Mesothelial cell of epicardium (in vitro differentiated cells): ENCODE measurements at places on chromosomes 3 and 15.

DNA sequence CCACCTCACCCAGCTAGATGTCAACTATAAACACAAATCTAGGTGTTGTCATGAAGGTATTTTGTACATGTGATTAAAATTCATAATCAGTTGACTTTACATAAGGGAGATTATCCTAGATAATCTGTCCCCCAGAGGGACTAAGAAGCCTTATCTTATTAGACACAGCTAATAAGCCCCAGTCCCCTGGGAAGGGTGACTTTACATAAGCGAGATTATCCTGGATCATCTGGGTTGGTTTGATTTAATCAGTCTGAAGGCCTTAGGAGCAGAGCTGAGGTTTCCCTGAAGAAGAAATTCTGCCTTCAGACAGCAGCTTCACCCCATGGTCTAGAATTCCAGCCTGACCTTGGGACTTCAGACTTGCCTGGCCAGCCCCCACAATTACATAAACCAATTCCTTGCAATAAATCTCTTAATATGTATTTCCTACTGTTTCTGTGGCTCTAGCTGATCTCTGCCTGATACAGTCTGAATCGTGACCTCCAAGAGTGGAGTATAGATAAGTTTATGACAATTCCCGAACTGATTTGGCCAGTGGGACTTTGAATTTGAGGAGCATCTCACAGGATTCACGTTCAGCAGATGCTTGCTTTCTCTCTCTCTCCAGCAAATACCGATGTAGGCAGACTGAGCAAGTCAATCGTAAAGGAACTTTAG is 66.5 kb downstream of the MRPL46 start:
- DNase-seq: no peak

- no peak for DNase-seq
Observed at GRCh38 chr3:45534632-45535031, 59.9 kb upstream of the LIMD1 start.

DNA sequence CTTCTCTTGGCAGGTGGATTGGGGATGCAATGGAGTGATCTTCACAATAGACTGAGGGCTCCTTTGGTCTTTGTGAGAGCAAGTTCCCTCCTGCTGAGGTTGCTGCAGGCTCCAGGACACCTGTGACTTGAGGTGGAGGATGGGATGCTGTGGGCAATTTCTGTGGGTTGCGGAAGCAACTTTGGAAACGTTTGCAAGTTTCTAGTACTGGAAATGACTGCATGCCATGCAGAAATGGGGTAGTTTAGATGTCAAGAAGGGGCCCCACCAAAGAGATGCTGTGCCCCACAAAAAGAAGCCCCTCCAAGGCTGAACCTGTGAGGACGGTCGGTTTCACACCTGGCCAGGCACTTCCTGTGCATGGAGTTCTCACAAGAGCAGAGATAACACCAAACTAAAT is 80.4 kb upstream of the XCR1 start:
- no peak for DNase-seq

DNA sequence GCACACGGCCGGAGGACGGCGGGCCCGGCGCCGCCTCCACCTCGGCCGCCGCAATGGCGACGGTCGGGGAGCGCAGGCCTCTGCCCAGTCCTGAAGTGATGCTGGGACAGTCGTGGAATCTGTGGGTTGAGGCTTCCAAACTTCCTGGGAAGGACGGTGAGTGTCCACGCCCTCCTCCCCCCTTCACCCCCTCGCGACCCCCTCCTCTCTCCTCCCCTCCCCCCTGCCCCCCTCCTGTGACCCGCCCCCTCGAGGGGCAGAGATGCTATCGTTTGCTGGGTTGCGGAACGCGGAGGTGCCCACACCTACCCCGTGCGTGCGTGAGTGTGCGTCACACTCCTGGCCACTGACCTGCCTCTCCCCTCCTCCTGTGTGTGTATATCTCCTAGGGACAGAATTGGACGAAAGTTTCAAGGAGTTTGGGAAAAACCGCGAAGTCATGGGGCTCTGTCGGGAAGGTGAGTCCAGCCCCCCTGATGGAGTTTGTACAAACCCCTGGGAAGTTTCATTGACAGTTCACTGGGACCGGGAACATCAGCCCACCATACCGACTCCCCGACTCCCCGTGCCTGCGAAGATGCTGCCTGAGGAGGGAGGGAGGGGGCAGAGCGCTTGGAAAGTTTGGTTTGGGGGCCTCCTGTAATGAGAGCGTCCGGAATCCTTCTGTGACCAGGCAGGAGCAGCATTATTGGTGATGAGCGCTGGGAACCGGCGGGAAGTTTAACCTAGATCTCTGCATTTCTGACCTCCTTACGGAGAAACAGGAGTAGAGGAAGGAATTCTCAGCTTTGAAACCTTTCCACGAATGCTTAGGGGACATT is 795 bp upstream of the SCAANT1 start:
- DNase-seq: no peak

DNA sequence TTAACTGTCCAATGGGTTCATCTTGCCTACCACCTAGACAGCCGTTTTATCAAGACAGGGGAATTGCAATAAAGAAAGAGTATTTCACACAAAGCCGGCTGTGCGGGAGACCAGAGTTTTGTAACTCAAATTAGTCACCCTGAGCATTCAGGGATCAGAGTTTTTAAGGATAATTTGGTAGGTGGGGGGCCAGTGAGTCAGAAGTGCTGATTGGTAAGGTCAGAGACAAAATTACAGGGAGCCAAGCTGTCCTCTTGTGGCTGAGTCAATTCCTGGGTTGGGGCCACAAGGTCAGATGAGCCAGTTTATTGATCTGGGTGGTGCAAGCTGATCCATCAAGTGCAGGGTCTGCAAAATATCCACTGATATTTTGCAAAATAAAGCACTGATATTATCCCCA is 29.9 kb upstream of the GPD1L start:
- no peak for DNase-seq

- no peak for DNase-seq
Observed at GRCh38 chr3:70277304-70277703, 35.1 kb downstream of the MDFIC2 start.
